Kidney (tissue), 22 donors: ENCODE measurements at places on chromosomes 2 and 18.

DNA sequence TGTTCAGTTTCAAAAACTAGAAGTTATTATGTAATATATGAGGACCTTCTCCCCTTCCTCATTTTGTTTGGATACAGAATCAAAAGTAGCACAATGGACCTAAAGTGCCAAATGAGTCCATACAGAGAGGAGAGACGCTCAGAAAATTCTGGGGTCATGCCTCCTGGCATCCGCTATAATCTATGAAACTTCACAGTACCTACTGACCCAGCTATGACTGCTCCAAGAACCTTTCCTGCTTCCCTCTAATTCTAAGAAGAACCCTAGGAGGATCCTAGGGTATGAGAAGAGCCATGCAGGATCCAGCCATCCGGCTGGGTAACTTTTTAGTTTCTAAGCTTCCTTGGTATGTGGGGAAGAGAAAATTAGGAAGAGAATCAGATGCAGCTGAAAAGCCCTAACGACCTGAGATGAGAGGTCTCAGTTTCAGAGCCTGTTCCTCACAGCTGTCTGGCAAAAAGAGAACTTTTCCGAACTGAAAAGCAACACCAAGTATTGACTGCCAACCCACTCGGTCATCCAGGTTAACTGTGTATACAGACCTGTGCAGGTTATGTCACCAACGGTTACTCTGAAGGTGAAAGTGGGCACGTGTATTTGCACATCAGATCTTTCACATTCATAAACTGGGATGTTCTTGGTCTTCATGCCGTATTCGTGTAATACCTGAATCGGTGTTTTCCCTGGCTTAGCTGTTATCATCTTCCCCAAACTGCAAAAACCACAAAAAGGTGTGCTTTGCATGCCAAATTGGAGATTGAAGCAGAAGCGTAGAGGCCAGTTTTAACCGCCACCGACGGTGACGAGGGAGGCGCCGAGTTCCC, 1.1 kb downstream of the PRKRA start:
- no peak for DNase-seq

DNA sequence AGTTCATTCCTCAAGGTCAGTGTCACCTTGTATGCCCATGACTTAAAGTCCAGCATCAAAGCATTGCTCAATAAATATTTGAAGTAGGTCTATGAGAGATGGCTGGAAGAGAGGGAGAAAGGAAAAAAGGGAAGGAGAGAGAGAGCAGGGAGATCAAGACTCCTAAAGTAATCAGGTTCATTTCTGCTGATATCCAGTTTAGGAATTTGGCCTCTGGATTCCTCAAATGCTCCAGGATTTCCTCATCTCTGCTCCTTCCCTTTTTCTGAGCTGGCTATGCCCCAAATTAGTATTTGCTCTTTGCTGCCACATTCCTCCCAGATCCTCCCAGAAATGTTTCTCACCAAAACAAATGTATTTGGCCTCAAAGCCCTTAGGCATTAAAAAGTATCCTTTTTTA, 739.4 kb upstream of the CHAC2 start:
- no peak for DNase-seq

DNA sequence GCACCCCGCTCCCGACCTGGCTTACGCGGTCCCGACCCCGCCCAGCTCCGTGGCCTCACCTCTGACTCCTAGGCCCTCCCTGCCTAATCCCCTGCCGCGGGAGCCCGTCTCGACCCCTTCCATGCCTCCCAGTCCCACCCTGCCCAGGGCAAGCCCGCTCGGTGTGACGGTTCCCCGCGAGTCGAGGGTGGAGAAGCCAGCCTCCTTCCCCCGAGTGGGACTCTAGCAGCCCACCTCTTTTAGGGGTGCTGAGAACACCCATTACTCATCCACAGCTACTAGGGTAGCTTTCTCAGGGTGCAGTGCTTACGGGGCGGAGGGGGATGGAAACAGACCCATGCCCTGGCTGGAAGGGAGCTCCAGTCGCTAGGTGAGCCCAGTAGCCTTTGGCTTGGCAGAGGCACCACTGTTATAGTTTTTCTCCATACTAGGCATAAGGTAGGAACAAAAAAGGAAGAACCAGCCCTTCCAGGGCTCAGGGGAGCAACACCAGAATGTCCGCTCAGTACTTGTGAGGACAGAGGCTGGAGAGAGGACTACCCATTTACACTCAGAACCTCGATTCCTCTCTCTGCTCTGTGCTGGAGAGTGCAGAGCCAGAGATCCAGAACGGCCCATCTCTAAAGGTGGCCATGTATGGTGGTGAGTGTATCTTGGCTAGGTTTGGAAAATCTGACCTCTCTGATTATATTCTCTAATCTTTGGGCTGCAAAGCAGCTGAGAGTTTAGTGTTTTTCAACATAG, 606 bp downstream of the AGBL5 start:
- DNase-seq = no peak

GRCh38 chr2:187009483-187010239, 160.7 kb upstream of the ZSWIM2 start:
- DNase-seq = no peak

- no peak for DNase-seq
Observed at GRCh38 chr18:57502624-57503023, 67.5 kb downstream of the ONECUT2 start.

DNA sequence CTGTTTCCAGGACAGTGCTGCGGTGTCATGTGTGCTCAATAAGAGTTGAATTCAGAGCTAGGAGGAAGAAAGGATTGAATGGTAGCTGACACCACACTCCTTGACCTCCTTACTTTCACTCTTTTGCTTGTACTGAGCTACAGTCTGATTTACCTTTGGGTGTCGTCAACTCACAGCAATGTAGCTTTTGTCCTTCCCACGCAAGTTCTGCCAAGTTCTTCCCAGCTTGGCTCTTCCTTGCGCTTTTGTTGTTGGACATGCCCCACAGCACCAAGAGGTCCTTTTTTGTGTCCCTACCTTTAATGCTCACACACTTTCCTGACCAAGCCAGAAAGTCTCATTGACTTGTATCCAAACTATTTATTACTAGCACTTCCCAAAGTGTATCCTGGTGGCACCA, 38.3 kb upstream of the ITGB6 start:
- no peak for DNase-seq

- peak; percentile 70 for DNase-seq
Observed at GRCh38 chr2:8576525-8577167, 105.2 kb upstream of the ID2 start.

- DNase-seq = no peak
Observed at GRCh38 chr18:37705016-37705415, 139.4 kb upstream of the CELF4 start.

DNA sequence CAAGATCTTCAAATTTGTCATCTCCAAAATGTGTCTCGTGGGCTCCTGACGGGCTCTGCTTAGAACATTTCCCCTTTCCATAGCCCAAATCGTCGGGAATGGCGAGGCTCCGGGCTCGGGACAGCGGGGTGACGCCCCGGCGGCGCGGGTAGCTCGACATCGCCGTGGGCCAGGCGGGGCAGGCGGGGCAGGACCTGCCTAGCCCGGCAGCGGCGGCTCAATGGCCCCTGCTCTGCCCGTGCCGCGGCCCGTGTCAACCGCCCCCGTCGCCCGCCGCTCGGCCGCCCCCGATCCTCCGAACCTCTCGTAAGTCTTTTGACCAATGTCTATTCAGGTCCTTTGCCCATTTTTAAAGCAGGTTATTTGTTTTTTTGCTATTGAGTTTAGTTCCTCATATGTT, 111.2 kb downstream of the PMAIP1 start:
- no peak for DNase-seq

DNA sequence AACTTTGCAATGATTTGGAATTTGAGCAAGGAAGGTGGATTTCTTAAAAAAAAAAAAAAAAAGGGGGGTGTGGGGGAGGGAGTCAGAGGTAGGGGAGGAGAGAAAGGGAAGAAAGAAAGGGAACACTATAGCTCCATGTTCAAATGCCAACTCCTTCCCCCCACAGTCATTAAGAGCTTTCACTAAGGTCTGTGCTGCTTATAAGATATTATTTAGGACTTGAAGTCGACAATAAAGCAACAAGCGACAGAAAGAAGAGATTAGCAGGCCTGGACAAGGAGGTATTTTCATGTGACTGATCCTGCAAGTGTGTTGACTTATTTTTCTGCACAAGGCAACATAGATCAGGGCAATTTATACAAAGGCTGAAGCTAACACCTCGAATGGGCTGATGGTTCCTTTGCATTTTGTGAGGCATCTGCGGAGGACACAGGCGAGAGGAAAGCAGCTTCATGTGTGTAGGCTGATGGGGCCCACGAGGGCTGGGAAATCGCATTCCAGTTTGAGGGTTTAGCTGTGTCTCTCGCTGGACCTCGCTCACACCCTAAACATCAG, 382.0 kb downstream of the SOX11 start:
- no peak for DNase-seq

- no peak for DNase-seq
Observed at GRCh38 chr18:24300703-24301102, 96.9 kb downstream of the OSBPL1A start.

GRCh38 chr2:40178971-40179370, 272.9 kb downstream of the SLC8A1 start:
- DNase-seq = no peak

DNA sequence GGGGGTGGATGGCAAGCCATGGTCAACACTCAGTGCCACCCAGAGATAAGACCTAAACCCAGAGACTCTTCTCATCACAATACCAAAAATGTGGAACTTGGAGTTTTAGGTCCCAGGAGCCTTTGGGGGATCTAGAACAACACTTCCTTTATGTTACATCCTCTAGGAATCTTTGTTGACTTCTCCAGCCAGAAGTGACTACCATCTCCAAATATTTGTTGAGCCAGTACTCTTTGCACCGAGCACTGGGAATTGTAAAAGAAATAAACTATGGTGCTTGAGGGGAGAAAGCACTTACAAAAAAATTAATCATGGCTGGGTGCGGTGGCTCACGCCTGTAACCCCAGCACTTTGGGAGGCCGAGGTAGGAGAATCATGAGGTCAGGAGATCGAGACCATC, 120.0 kb upstream of the TMEM200C start:
- no peak for DNase-seq

- no peak for DNase-seq
Observed at GRCh38 chr2:113328043-113328442, 49.3 kb upstream of the PAX8 start.
